ENCODE measurements at places on chromosomes 5 and 9. TPM values are rescaled to one million over a fixed set of nuclear protein-coding genes. Genes with fewer than 3 reads are reported as not detected.

The GABRA1 gene
- 25.3 TPM for total RNA-seq

The NRG2 gene
- total RNA-seq: 4.6 TPM

The CER1 gene
- 0.79 TPM for total RNA-seq

The PFN3 gene
- total RNA-seq: not detected

The KIAA1958 gene
- total RNA-seq: 15.6 TPM

The TTLL11 gene
- total RNA-seq: 12.3 TPM

The CCDC183 gene
- total RNA-seq: 3.0 TPM

The SCGB3A1 gene
- not detected for total RNA-seq

The TAL2 gene
- 1.3 TPM for total RNA-seq

The SPINK4 gene
- total RNA-seq: not detected

The PCDHA1 gene
- total RNA-seq: 1.0 TPM

The GARIN3 gene
- not detected for total RNA-seq

The GABRA6 gene
- not detected for total RNA-seq

The CDKN2B gene
- total RNA-seq: 0.94 TPM

The OGN gene
- total RNA-seq: 576 TPM

The CDC20B gene
- 1.9 TPM for total RNA-seq

The TOR1B gene
- 30.9 TPM for total RNA-seq

The POLR1E gene
- 26.4 TPM for total RNA-seq

The ACER2 gene
- 3.8 TPM for total RNA-seq

The PMPCA gene
- total RNA-seq: 22.8 TPM

The OR1Q1 gene
- not detected for total RNA-seq

The MOB3B gene
- 11.8 TPM for total RNA-seq

The TUSC1 gene
- 12.8 TPM for total RNA-seq

The TRPM6 gene
- 1.9 TPM for total RNA-seq

The RNF224 gene
- 0.06 TPM for total RNA-seq

The MYMK gene
- total RNA-seq: not detected

The SPATA31D4 gene
- not detected for total RNA-seq

The PRDM9 gene
- total RNA-seq: not detected

The PLEKHG4B gene
- total RNA-seq: 11.6 TPM

The ZNF474 gene
- total RNA-seq: 7.3 TPM

The ROR2 gene
- 3.1 TPM for total RNA-seq

The SMIM15 gene
- 30.6 TPM for total RNA-seq

The COL27A1 gene
- total RNA-seq: 8.4 TPM

The PCDHGA5 gene
- 8.8 TPM for total RNA-seq

The ZDHHC11B gene
- 7.3 TPM for total RNA-seq

The ITK gene
- total RNA-seq: 0.06 TPM

The HRH2 gene
- 2.6 TPM for total RNA-seq

The CD274 gene
- 2.8 TPM for total RNA-seq
